HFFc6 (cell line): ENCODE measurements at places on chromosomes 5 and 9. TPM values are rescaled to one million over a fixed set of nuclear protein-coding genes. Genes with fewer than 3 reads are reported as not detected.

GRCh38 chr5:154722097-154722496 is 33.1 kb upstream of the LARP1 start:
- peaks cover 2% of the 10 kb centered on the region; the same call in 1 of the 2 replicates for H3K27me3 ChIP-seq
- H3K4me1 ChIP-seq: peaks cover 9% of the 10 kb centered on the region
- no peaks in the 10 kb centered on the region; the same call in 1 of the 2 replicates for H3K36me3 ChIP-seq
- no peak for DNase-seq

DNA sequence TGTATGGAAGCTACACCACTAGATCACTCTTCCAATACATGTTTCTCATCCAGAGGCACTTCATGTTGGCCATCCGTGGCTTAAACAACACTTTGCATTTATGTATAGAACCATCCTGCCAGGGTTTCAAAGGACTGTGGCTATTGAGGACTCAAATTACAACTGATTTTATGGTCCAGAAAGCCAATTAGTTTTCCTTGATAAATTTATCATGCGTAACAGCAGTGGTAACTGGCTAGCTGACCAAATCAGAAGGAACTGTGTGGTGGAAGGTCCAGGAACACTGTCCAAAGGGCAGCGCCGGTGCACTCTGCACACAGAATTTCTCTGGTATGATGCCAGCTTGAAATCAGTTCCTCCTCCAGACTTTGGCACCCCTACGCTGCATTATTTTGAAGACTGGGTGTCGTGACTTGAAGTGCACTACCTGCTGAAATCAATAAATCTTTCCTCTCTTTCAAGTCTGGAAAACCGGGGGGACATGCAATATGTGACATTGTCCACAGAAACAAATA is 69.3 kb upstream of the TMEM252 start:
- H3K27me3 ChIP-seq: peaks cover 3% of the 10 kb centered on the region
- H3K4me1 ChIP-seq: no peaks in the 10 kb centered on the region
- no peaks in the 10 kb centered on the region for H3K36me3 ChIP-seq
- no peak overlapping the region for H3K27ac ChIP-seq
- H3K4me3 ChIP-seq: no peak overlapping the region
- DNase-seq: no peak

ABO gene
- not detected in 3 replicates for total RNA-seq

DMGDH gene
- total RNA-seq: 0.53 TPM in 1 of 3 replicates, not detected in the others

DNA sequence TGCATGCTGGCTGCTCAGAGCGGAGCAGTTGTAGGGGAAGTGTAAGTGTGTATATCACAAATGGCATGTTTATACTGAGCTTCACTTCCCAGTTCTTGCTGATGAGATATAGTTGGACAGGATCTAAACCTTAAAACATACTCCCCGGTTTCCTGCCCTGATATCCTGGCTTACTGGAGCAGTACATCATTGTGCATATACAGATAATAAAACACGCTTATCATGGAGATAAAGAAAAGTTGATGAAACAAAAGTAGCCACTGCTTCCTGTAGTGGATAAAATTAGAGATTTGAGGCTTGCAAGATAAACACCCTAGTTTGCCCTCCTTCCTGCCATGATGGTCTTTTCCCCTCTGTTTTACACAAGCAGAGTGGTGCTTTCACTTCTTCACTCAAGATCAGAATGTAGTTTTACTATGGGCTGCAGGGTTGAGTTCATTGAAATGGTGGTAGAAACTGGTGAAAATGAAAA is 15.0 kb downstream of the NPR3 start:
- H3K36me3 ChIP-seq: peaks cover 49% of the 10 kb centered on the region
- no peaks in the 10 kb centered on the region for H3K27me3 ChIP-seq
- DNase-seq: no peak
- H3K27ac ChIP-seq: no peak overlapping the region
- H3K4me1 ChIP-seq: no peaks in the 10 kb centered on the region
